ENCODE measurements at places on chromosomes 16 and 17.

DNA sequence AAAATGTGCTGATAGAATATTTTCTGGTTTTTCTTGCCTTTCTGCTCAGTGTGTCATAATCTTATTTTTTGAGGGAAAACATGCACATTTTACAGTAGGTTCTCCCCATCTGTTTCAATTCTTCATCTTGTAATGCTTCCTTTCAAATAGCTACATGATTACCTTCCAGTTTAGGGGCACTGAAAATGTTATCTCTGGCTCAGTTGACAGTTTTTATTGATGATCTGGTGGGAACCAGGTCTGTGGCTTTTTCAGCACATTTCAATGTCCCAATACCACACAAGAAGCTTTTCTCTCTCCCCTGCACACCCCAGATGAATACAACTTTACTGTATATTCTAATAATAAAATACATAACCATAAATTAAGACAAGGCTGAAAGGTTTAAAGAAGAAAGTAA, 36.5 kb downstream of the FTO start:
- no peak for DNase-seq

DNA sequence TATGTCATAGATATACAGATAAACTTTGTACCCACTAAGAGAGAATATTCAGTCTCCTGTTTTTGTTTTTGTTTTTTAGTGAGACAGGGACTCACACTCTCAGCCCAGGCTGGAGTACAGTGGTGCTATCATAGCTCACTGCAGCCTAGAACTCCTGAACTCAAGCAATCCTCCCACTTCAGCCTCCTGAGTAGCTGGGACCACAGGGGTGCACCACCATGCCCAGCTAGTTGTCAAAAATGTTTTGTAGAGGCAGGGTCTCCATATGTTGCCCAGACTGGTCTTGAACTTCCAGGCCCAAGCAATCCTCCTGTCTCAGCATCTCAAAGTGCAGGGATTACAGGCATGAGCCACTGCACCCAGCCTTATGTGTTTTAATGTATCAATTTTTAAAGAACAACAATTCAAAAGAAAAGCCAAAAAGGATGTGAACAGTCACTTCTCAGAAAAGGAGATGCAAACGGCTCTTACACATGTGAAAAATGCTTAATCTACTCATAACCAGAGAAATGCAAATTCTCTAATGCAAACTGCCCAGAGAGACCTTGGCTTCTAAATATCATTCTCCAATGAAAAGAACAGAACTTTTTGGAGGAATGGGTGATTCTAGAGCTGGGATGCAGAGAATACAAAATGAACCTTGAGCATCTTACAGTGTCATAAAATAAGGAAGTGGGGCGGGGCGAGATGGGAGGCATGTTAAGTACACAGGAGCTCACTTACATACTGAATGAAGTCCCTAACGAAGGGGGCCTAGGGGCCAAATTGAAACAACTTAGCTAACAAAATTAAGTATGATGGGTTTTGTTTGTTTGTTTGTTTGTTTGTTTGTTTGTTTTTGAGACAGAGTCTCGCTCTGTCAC, 7.3 kb upstream of the CMTM3 start:
- DNase-seq, result no peak

DNA sequence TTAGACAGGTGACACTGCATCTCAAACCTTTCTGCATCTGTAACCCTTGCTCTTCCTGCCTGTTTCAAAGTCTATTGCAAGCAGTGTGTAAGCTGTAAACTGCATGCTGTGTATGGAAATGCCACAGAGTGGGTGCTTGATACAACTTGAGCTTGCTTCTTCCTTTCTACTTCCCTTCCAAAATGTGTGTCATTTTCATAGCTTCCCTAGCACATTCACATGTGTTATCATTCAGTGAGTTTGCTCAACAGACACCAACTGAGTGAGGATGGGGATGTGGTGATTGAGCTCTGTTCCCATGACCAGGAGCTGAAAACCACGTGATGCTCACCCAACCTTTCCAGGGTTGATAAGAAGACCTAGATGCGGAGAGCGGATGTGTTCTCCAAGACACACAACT, 111.1 kb downstream of the VAT1L start:
- no peak for DNase-seq

DNA sequence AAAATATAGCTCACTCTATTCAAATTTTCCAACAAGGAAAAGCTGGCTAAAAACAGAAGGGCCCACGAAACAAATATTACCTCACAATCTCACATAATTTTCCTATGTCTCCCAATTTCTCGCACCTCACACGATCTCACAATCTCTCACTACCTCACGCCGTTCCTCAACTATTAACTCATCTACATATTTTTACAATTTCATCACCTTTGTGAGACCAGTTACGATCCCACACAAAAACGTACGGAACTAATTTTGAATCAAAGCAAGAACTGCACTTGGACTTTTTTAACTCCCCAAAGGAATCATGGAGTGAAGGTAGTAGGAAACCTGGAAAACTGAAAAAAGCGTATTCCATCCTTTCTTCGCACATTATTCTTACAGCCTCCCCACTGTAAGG, 1.1 kb downstream of the CBX1 start:
- peak; percentile 89 for DNase-seq

GRCh38 chr16:72854267-72854959, 193.5 kb downstream of the ZFHX3 start:
- DNase-seq, result no peak

DNA sequence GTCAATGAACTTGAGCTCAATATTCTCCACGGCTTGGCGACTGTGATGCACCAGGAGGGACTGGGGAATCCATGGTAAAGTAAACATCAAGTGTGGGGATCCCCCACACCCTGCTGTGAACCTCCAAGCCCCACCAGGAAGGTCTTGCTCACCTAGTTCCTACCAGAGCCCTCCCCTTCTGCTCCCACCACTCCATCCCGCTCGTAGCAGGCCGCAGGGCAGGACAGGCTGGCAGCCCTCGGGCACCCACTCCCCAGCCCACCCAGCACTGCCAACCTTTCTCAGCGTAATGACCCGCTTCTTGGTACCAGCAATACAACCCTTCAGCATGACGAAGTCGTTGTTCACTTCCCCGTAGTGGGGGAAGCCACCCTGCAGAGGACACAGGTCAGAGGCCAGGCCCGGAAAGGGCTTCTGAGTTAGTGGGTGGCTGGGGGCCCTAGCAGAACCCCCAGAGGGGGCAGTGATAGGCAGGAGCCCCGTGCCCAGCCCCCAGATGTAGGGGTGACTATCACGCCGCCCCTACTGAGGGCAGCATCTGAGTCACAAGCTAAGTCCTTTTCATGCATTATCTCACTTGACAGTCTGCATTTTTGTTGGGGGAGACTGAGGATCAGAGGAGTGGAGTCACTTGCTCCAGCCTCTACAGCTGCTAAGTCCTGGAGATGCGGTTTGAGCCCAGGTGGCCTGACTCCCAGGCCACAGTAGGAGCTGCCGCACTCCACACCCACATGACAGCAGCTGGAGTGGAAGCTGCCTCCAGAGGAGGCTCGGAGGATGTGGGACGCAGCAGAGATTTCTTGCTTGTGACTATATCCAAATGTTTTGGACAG, 2.8 kb upstream of the MSRB1 start:
- no peak for DNase-seq

GRCh38 chr17:30200106-30200505, 35.4 kb downstream of the SLC6A4 start:
- no peak for DNase-seq

DNA sequence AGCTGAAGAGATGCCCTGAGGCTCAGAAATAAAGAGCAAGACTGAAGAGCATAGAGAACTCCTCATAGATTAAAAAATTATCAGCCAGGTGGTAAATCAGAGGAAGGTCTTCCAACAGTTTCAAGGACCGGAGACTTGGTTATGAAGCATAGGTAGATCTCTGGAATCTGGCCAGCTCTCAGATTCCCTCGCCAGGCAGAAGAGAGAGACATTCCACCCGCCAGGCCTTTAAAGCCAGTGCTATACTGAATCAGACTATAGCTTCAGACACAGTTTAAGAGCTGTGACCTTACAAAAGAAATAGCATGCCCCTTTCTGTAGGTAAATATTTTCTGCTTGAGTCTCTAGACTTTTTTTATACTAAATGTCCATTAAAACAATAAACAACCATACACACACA, 70.3 kb downstream of the NFATC3 start:
- no peak for DNase-seq

DNA sequence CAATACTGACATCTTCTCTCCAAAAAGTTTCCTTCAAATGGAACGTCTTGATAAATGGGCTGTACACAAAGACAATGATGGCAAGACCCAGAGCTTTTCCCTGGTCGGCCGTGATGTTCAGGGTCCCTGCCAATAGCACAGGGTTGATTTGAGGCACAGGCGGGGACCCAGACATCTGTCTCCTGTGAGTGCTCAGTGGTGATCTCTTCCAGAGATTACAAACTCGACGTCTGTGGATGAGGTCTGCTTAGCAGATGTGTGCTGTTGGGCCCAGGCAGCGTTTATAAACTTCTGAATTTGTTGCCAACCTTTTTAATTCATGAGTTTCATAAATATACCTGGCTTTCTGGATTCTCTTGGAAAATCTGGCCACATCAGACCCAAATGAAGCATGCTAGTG, 14.9 kb downstream of the CPPED1 start:
- DNase-seq, result no peak

DNA sequence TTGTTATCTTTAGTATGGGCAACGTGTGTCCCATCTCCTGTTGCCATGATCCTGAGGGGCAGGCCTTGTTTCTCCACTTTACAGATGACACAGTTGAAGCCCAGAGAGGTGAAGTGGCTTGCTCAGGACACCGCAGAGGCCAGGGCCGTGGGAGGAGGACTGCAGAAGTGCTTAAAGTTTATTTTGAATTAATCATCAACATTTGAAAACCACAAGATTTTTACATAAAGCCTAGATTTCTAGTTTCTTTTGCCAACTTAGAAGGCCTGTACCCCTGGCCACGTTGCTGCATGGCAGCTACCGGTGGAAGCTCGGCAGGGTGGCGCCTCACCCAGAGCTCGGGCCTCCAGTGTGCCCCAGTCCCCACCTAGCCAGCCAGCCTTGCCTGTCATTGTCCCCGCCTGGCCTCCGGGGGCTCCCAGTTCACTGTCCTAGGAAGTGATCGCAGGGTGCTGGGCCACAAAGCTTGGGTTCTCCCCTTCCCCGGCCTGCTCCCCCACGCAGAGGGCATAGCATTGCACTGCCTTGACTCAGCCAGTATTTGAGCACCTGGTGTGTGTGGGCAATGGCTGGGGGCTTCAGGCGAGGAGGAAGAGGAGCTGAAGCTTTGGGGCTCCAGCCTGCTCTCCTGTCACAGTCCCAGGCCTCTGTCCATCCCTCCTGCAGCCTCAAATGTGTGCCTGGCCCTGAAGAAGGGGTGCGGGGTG, 14.8 kb upstream of the ADCY7 start:
- no peak for DNase-seq

DNA sequence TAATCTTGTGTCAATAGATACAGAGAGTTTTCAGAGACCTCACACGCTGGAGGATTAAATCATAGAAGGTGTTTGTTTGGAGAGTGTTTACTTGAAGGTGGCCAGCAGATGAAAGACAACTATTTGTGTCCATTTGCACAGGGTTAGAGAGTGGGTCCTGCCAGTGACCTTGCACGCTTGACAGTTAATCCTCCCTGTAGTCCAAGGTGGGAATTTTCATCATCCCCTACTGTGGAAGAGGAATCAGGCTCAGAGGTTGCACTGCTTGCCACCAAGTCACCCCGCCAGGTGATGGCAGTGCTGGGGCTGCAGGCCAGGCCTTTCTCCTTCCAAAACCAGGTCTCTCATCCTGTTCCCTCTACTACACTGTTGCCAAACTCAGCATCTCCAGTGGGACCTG, 12.3 kb downstream of the CDH1 start:
- no peak for DNase-seq

- DNase-seq, result no peak
Measured at GRCh38 chr17:50118076-50118827, 11.7 kb downstream of the SAMD14 start.

DNA sequence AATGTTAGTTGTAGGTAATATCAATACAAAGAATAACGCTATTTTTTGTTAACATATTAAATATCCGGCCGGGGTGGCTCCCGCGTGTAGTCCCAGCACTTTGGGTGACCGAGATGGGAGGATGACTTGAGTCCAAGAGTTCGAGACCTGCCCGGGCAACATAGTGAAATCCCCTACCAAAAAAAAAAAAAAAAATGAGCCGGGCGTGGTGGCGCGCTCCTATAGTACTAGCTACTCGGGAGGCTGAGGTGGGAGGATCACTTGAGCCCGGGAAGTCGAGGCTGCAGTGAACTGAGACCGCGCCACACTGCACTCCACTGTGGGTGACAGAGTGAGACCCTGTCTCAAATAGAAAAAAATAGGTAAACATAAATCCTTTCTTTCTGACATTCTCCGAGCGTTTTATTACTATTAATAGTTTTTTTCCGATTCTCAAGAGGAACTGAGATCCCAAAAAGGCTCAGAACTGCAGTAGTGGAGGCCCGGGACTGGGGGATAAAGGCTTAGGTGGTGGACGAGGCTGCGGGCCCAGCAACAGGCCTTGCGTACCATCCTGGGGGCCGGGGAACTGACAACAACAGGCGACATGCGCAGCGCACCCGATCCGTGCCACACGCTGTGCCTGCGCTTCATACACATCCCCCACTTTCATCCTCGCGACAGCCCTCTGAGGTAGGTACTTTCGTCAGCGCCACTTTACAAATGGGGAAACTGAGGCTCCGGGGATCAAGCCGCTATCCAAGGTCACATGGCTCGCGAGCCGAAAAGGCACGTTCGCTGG, 919 bp downstream of the N4BP1 start:
- peak; percentile 52 for DNase-seq

DNA sequence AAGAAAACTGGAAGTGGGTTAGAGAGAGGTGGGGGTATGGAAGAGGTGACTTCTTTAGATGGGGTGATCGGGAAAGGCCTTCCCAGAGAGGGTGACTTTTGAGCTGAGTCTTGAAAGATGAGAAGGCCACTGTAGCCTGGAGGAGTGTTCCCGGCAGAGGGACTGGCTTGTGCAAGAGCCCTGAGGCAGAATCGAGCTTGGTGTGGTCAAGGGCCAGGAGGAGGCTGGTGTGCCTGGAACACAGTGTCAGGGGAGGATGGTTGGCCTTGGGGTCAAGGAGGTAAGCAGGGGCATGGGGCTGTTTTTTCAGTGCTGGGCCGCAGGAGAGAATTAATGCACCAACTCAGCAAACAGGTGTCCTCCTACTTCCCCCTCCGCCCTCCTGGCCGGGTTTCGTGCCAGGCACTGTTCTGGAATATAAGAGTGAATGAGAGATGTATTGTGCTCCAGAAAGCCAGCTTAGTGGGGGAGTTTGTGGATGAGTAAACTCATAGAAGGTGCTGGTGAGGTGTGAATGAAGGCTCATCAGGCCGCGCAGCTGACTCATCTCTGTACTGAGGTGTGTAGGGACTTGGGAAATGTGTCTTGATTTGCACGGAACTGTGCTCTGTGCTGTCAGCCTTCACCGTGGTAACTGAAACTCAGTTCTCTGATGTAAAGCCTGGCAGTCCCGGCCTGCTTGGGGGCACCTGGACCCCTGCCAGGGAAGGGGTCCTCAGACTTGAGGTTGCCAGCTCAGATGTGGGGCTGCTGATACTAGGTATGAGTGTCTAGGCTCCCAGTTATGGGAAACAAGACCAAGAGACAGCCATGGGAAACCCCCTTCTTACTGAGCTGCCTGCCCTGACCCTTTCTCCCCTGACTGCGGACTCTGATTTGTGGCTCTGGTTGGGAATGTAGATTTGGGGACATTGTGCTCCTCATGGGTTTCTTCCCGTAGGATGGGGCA, 15.3 kb downstream of the KSR1 start:
- DNase-seq, result peak; percentile 88
